Stimulated activated CD8-positive, alpha-beta memory T cell treated with anti-CD3 and anti-CD28 coated beads, Interleukin-7, amount 100 ng/mL, for 1 hour (primary cell): ENCODE measurements at places on chromosomes 1 and 21.

DNA sequence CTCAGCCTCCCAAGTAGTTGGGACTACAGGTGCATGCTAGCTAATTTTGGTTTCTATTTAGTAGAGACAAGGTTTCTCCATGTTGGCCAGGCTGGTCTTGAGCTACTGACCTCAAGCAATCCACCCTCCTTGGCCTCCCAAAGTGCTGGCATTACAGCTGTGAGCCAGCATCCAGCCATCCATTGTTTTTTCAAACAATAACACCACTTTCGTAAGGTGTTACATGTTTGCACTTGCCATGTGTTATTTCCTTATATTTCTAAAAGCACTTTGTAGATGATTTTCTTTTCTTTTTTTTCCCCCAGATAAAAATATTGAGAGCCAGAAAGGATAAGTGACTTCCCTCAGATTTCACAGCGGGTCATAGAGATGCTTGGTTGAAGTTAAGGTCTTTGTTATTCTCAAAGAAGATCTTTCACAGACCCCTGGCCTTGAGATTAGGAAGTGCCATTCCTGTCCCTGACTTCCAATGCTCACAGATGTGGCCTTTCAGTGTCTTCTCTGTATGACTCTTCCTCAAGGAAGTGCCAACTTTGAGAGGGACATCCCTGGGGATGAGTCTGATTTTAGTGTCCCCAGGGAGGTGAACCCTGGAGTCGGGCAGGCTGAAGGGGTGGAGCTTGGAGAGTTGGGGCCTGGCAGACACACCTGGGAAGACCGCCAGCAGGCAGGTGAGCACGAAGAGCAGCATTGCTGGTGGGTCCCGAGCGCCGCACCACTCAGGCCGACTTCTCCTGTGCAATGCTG is 6.3 kb downstream of the PIGR start:
- DNase-seq, result no peak

DNA sequence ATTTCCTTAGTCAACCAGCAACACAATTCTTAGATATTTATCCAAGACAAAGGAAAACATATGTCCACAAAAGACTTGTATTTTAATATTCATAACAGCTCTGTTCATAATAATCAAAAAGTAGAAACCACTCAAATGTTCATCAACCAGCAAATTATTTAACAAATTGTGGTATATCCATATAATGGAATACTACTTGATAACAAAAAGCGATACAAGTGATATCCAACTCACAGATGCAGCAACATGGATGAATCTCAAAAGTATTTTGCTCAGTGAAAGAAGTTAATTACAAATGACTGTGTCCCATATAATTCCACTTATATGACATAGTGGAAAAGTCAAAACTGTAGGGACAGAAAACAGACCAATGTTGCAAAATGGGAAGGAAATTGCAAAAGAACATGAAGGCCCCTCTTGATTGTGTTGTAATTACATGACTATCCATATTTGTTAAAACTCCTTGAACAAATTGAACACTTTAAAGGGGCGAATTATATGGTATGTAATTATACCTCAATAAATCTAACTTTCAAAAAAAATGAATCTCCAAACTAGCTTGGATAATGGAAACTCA is 116.9 kb downstream of the EDEM3 start:
- no peak for DNase-seq

- no peak for DNase-seq
Observed at GRCh38 chr1:173039626-173040025, 11.1 kb downstream of the TNFSF18 start.

DNA sequence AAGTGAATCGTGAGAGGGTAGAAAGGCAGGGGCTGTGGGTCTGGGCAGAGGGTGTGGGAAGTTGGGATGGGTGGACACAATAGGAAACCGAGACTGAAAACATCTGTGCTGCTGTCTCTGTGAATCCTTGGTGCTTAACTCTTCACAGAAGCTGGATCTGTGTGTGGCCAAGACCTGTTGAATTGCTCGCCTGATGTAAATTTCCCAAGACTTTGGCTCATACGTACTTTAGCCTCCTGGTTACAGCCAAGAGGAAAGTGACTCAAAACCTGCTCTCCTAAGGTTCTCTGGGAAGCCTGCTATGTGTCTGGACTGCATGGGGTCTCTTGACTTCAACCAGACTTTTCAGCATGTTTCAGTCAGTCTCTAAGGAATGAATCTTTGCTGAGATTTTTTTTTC is 270.3 kb downstream of the RWDD3 start:
- DNase-seq, result no peak

GRCh38 chr1:14067036-14067435 is 367.0 kb downstream of the PRDM2 start:
- no peak for DNase-seq

DNA sequence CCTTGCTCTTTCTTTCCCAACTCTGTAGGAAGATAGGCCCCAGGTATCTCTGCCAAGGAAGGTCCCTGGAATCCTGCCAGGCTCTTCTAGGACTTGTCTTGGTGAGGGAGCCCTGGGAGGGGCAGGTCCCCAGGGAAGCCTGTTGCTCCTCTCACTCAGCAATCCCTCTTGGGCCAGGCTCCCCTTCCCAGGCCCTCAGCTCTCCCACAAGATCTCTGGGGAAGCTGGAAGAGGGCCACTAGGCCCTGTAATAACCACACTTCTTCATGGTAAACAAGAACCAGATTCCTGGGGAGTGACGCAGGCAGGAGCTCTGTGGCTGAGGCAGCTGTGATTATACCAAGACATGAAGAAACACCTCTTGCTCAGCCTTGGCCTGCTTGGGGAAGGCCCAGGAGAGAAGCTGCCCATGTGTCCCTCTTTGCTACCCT is 9.9 kb upstream of the MAPKAPK2 start:
- no peak for DNase-seq

GRCh38 chr1:109370712-109371340 is 26.9 kb downstream of the SORT1 start:
- no peak for DNase-seq

DNA sequence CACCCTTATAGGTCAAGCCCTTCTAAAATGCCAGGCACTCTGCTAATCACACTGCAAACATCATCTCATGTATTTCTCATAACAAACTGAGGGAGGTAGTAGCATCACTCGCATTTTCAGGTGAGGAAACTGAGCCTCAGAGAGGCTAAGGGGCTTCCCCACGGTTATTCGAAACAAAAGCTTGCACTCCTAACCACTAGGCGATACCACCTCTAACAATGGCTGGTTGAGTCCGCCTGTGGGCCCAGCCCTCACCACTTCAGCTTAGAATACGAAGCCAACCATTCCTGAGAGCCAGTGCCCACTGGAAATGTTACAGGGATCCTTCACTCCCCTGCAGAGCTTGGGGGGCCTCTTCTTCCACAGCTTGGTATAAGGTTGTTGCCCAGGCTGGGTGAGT is 65.3 kb upstream of the TENT5C start:
- DNase-seq, result no peak

DNA sequence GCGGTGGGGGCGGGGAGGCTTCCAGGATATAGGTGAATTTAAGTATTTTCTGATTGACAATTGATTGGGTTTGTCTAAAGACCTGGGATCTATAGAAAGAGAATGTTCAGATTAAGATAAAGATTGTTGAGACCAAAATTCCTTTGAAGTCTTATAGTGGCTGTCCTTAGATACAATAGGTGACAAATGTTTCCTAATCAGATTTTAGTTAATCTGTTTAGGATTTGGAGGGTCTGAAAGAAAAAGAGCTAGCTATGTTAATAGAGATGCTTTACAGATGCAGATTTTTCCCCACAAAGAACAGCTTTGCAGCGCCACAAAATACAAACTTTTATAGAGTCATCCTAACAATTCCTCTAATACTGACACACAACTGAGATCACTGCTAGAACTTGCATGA is 14.6 kb upstream of the EPRS1 start:
- DNase-seq, result no peak

GRCh38 chr1:110070282-110070669 is 196 bp downstream of the ALX3 start:
- no peak for DNase-seq

GRCh38 chr1:87523466-87523865 is 194.8 kb downstream of the LMO4 start:
- no peak for DNase-seq

- DNase-seq, result no peak
Observed at GRCh38 chr1:74673351-74674111, at the start of gene ERICH3. Gene ERICH3, minus strand, starts transcription at chr1:74673792. Its CDS starts 273 bp downstream, at chr1:74673519.

- DNase-seq, result no peak
Observed at GRCh38 chr1:37556712-37557196, at the start of gene DNALI1. Gene DNALI1, plus strand, starts transcription at chr1:37556940. Its CDS starts 55 bp downstream, at chr1:37556995.

GRCh38 chr1:45892068-45892785 is 88.8 kb downstream of the MAST2 start:
- no peak for DNase-seq

- DNase-seq, result no peak
Observed at GRCh38 chr1:212529211-212529741, 79.3 kb upstream of the ATF3 start.

DNA sequence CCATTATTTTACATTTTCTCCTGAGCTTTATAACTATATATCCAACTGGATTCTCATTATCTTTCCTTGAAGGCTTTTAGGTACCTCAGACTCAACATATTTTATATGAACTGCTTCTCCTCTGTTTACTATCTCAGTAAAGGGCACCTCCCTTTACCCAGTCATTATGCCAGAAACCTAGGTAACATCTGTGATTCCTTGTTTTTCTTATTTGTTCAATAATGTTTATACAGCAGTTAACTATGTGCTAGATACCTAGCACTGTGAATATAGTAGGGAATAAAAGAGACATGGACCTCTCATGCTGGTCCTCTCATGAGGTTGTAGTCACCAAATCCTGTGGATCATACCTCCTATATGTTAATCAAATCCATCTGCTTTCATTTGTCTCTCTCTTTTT is 25.6 kb downstream of the PPP1R12B start:
- no peak for DNase-seq

DNA sequence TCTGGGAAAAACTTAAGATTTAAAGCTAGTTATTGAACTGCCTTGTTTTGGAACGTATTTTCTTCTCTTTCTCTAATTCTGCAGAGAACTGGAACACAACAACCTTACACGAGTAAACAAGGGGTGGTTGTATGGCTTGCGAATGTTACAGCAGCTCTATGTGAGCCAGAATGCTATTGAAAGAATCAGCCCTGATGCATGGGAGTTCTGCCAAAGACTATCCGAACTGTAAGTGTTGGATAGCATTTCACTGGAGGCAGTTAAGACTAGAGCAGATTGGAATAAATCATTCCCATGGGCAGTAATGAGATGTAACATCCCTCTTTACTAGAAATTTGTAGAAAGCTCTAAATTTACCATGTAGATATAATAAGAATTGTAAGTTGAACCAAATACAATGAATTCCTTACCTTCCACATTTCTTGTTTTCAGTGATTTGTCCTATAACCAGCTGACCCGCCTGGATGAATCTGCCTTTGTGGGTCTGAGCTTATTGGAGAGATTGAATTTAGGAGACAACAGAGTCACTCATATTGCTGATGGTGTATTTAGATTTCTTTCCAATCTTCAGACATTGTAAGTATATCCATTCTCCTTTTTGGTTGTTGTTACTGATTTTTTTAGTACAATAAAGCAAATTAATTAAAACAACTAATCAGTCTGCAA is 22.9 kb downstream of the LRIG2 start:
- DNase-seq, result no peak

DNA sequence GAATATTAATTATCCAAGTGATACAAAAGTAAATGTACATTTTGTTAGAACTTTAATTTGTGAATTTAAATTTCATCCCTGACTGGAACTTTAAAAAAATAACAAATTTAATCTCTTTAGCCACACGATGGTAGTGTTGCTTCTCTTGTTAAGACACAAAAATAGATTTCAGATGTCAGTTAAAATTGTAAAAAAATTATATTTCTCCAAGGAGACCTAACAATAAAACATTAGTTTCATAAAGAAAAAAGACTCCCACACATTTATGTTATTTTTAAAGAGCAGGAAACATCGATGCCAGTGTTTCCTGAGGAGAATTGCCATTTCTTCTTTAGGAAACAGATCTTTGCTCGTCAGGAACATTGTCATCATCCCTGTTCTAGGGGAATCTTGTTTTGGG is 74.0 kb upstream of the DEPDC1 start:
- DNase-seq, result no peak

DNA sequence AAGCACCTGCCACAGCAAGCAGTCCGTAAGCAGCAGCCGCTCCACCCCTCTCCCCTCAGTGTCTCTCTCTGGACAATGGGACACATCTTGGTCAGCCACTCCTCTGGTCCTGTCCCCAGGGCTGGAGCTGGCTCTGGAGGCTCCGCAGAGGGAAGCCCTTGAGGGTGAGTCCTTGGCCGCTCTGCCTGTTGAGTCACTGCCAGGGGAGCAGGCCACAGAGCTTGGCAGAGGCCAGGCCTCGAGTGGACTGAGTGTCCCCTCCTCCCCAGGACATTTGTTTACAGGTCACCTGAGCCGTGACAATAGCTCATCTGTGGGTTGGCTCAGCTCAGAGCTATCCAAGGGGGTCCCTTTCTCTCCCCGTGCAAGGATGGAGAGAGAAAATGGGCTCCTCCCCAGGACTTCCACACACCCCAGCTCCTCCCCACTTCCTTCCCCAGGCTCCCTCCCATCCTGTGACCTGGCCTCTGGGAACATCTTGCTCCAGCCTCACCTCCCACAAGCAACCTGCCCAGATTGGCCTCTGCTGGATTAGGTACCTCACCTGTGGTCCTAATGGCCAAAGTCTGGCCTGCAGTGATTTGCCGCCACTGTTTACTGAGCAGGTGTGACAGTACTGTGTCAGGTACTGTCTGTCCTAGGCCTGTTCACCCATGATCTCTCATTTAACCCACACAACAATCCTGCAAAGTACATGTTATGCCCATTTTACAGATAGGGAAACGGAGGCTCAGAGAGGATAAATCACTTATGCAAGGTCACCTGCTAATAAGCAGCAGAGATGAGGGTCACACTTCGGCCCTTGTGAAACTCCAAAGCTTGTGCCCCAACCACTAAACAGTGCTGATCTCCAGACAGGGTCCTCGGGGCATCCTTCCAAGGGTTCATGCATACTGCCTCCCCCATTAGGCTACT is 4.8 kb downstream of the FAM131C start:
- no peak for DNase-seq

DNA sequence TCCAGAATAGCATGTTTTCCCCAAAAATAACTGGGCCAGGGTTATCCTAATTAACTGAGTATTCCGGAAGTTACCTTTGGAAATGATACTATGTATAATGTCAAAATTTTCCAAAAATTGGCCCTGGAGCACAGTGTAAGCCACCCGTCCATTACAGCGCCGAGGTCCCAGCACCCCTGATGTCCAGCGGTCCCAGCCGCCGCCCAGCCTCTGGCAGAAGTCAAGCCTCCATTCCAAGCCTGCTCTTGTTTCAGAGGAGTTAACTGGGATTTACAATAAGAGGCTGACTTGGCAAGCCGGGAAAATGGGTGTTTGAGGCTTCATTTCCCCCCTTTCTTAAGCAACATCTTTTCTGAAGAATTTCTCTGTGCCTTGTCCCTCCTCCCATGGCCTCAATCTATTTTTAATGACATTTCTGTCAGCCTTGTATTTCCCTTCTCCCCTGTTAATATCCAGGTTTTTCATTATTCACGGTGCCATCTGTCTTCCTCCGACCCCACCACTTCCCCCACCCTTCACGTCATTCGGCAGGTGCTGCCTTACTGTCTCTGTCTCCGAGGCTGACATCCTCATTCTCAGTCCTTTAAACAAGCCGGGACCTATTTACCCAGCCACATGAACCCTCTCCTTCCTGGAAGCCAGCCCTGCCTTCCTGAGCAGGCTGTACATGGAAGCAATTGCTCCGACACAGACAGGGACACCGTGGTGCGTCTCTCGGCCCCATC is 490.9 kb downstream of the NPHP4 start:
- no peak for DNase-seq
